ENCODE measurements at places on chromosomes 12 and 14.

DNA sequence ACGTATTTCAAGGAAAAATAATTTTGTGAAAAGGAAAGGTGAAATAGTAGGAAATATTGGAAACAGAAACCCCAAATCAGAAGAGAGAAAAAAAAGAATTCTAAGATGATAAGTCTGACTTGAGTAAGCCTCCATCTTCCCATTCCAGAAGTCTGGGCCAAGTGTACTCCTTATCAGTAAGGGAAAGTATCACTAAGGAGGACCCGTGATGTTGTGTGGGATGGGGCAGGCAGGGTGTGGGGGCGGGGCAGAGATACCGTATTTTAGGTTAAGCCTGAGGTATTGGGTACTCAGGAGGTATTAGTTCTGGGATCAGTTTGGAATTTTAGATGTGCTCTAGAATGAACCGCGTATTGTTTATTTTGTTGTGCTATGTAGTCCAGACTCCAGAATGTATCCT lies 33.8 kb upstream of the PSMA6 start:
- no peak for DNase-seq

DNA sequence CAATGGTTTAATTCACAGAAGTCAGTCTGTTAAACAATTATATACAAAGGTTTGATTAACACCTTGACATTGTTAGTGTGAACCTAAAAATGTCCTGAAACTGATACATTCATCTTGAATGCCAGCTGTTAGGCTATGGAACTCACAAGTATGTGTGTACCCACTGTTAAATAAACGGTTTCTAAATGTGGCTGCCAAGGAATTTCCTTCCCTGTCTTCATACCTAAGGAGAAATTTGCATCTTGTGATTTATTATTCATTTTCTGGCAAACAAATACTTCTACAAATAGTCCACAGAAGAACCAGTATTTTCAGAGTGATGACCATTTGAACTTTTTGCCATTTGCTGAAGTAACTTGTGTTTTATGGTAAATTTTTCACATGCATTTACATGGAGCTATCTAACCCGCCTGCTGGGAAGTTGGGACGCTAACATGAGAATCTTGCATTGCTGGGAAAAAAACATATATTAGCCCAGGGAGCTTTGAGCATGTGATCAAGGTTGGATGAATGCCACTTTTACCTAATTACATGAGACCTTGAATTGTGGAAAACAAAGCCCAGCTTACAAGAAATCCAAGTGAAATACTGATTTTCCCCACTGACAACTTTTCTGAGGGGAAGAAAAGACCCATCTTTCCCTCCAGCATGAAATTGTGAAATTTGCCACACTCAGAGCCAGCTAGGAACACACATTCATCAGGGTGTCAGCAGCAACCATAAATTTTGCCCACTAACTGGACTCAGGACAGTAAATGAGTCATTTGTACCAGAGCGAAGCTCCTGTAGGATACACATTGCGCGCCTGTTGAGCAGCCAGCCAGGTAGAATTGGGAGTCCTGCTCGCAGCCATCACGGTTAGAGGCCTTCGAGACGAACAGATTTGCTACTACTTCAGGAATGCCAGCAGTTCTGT lies 118.0 kb downstream of the KICS2 start:
- DNase-seq = no peak

- DNase-seq = no peak
Measured at GRCh38 chr12:115049614-115050013, 365.6 kb upstream of the TBX3 start.

DNA sequence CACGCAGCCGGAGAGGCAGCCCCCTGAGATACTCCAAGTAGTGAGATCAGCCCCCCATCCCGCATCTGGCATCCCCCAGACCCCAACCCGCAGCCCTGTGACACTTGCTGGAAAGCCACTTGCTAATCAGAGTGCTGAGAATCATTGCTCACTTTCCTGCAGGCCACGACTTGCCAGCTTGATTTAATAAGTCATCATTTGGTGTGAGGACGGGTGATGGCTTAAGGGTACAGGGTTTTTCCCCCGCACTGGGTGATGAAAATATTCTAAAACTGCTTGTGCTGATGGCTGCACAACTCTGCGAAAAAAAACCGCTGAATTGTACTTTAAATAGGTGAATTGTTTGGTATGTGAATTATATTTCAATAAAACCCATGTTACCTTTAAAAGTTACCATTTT lies 171.2 kb downstream of the FOXN3 start:
- DNase-seq = no peak

- DNase-seq = no peak
Measured at GRCh38 chr12:19192710-19193109, 63.2 kb downstream of the PLEKHA5 start.

- DNase-seq = no peak
Measured at GRCh38 chr12:98999559-98999958, 354.5 kb downstream of the APAF1 start.
